Type B pancreatic cell (in vitro differentiated cells): ENCODE measurements at places on chromosomes 5 and 9.

DNA sequence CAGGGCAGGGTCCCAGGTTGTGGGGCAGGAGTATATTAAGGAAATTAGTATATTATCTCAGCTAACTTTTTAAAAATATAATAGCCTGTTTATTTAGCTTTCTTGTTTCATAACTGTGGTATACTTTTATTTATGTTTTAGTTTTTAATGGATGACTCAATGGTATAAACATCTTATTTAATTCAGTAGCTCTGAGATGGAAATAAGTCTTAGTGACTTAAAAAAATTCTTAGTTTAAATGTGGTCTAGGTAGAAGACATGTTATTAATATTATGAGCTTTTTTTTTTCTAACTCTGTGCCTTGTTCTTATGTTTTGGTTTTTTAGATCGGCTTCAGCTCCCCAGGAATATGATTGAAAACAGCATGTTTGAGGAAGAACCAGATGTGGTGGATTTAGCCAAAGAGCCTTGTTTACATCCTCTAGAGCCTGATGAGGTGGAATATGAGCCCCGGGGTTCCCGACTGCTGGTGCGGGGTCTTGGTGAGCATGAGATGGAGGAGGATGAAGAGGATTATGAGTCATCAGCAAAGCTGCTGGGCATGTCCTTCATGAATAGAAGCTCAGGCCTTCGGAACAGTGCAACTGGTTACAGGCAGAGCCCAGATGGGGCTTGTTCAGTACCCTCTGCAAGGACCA is 43.1 kb downstream of the LNPEP start:
- no peak for DNase-seq

GRCh38 chr5:15286650-15287049 is 213.3 kb upstream of the FBXL7 start:
- no peak for DNase-seq

DNA sequence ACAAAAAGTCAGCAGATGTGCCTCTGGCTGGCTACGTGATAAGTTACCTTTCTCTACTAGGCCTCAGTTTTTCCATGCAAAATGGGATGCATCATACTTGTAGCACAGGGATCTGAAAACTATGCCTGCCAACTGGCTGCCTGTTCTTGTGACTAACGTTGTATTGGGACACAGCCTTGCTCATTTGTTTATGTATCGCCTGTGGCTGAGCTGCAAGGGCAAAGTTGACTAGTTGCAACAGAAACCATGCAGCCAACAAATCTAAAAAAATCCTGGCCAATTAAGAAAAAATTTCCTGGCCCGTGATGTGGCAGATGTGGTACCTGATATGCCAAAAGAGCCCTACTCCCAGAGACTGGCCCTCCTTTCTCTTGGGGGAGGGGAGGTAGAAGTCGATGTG is 131.3 kb downstream of the SEC61B start:
- no peak for DNase-seq

GRCh38 chr9:105076729-105077128 is 148.8 kb upstream of the ABCA1 start:
- DNase-seq, result no peak

DNA sequence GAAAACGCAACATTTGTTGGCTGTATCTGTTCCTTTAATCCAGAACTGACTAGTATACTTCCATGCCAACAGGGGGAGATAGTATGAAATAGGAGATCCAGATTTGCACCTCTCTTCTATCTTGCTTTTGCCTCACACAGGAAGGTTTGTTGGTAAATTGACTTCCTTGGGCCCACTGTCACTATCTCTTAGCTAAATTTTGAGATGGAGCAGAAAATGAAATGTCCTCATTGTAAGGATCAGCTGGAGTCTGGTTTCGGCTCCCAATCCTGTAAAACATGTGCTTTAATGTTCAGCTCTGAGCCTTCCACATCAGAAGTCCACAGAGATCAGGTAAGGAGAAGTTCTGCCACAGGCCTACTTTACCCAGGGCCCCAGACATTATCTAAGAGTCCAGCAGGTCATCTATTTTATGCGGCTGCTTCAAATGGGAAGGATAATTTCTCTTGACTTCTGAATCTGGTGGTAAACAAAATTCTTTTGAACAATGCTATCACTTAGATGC is 176.8 kb downstream of the FER start:
- no peak for DNase-seq

DNA sequence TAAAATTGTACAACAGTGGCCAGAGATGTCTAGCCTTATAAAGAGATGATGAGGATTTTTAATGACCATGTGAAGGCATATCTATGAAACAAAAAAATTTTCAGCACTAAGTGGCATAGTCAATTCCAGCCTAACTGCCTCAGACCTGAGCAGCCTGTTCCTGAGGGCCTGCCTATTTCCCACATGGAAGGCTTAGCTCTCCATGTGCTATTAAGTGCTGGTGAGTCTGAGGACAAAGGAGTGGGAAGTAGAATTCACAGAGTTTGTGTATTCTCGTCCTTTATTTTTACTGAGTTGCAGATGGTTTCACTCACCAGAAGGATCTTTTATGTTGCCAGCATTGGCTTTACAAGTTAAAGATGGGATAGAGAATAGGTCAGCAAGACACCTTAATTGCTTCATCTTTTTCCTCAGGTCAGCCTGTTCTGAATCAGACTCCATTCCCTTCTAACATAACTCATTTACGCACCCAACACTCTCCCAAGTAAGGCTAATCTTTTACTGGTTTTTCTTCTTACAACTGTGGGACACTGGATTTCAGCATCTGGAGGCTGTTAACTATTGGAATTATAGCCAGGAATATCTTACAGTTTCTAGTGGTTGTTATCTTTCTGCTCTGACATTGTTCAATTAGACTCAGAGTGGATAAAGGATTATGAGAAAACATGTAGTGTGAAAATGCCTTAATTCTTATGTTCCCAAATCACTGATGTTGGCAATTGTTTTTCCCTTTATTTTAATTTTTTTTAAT is 76.8 kb downstream of the ISOC1 start:
- no peak for DNase-seq

DNA sequence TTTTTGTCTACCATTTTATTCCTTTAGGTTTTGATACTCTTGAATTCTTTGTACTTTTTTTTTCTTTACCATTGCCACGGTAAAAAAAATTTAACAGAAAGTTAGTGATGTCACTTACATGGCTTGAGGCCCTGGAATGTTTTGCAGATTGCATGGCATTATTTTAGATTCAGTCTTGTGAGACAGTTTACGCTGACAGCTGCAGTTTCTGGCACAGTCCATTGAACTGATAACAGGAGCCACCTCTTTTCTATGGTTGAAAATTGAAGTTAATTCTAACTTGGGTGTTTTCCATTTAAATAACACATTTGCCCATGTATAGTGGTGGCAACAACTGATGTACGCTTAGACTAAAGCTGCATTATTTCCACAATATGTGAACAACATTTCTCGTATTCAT is 1028.5 kb downstream of the CDH18 start:
- no peak for DNase-seq

- DNase-seq, result no peak
These were observed 12.9 kb downstream of the ACSL6 start for GRCh38 chr5:131998431-131999040.

DNA sequence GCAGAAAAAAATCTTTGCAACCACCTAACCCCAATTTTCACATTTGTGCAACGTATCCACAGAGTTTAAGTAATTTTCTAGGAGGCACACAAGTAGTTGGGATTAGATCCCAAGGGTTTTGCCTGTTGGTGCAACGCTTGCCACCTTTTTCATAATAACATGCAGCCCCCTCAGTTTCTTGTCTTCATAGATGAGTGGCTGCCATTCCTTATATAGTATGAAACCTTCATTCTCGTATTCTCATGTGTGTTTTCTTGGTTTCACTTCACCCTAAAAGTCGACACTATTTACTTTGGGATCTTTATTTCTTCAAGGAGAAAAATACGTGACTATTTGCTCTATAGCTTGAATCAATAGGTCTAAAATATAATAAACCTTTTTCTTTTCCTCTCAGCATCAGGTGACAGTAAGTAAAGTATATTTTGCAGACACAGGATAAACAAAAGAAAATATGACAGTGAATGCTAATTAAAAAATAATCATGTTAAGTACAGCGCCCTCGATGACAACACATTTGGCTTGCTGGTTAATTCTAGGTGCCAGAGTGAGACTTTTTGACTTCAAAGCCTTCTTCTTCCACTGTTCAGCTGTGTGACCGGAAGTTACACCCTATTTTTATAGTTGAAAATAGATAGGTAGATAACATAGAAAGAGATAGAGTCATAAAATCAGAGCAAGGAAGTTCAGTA is 342.8 kb upstream of the CCNG1 start:
- no peak for DNase-seq

GRCh38 chr5:137114529-137114928 is 384.6 kb downstream of the SPOCK1 start:
- DNase-seq, result no peak

GRCh38 chr5:36891266-36891665 is 14.7 kb downstream of the NIPBL start:
- no peak for DNase-seq

- no peak for DNase-seq
These were observed 110.7 kb downstream of the CCDC192 start for GRCh38 chr5:127813633-127814587.

DNA sequence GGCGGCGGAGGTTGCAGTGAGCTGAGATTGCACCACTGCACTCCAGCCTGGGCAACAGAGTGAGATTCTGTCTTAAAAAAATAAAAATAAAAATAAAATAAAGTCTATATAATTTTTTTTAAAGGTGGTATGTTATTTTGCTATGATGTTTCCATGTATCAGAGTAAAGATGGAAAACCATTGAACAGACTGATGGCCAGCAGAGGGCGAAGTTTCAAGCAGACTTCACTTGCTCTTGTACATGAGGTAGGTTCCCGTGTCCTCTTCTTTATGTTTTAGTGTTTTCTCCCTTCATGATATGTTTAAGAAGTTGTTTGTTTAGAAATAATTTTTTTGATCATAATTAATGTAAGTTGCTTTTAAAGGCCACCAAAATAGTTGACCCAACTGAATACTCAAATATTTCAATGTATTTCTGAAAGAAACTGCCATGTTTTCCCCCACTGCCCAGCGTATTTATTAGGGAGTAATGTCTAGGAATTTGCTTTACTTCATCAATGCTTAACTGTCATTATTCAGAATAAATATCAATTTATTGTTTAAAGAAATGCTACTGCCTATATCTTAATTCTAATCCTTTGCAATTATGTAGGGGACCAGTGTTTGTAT is 146.4 kb downstream of the HACD4 start:
- no peak for DNase-seq

DNA sequence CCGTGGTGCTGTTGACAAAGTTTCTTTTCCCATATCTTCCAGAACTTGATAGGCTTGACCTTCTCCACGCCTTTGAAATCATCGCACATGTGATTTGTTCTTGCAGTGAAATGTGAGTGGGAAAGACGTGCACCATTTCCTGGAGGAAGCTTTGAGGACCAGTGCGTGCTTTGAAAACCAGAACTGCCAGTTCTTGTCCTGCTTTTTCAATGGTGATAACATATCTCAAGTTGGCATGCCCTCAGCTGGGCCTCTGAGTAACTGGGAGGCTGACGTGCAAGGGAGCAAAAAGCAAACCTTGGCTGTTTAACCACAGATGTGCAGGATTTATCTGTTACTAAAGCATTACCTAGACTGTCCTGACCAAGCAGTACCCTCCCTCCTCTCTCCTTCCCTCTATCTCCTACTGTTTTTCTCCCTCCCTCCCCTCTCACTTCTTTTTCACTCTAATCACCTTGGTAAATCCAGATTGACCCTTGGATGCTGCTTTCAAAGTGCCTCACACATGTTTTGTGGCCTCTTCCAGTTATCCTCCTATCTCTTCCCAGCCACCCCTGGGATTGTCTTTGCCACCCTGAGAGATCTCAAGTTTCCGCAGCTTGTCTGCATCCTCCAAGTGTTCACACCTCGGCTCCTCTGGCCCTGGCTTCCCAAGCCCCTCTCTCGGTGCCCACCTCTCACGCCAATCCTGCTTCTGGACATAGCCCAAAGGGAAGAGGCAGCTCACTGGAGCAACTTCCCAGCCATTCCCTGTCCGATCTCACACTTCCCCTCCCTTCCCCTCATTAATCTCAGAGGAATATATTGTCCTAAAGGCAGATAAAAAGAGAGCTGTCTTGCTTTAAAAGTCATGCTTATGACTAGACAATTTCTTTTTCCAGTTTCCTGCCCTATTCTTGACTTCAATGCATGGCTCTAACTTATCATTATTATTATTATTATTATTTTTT is 198.3 kb downstream of the ERCC6L2 start:
- DNase-seq, result no peak

DNA sequence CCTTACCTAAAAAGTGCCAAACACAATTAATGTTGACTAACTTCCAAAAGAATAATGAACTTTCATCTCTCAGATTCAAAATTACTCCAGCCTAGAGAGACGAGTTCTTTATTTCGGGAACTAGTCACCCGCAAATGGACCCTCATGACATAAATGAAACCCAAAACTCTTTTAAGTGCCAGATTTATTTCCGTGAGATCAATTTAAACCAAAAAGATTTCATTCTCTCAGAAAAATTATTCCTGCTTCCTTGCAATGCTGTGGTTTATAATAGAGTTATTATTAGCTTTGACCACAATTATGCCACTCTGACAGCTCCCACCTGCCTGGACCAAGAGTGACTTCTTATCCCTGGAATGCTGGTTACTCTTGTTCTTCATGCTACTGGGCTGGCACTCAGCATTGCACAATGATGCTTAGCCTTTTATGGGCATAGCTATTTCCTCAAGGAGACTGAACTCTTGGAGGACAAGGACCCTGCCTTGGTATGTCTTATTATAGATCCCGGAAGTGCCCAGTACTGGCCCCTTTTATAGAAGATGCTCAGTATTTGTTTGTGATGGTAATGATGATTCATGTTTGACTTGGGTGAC is 183.5 kb downstream of the SNX18 start:
- no peak for DNase-seq

DNA sequence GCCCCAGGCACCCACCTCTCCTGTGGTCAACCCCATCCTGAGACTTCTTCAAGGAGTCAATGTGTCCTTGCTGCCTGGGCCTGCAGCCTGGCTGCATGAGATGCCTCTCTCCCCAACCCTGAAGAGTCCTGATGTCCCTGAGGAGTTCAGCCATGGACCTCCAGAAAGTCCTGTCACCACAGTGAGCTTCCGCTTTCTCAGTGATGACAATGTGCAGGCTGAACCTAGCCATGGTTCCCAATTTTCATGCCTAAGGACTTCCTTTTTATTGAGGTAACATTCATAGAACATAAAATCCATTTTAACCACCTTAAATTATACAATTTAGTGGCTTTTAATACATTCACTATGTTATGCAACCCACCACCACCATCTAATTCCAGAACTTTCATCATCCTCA is 29.1 kb downstream of the DAP start:
- DNase-seq, result no peak

- no peak for DNase-seq
These were observed 53.1 kb upstream of the ARRDC3 start for GRCh38 chr5:91436241-91436640.

- DNase-seq, result no peak
These were observed 33.4 kb downstream of the STC2 start for GRCh38 chr5:173294673-173295320.

- no peak for DNase-seq
These were observed 117.4 kb downstream of the GCNT1 start for GRCh38 chr9:76576344-76576743.
